H54 (cell line): ENCODE measurements at places on chromosomes 3 and 15.
A peak's percentile ranks its signal among the peaks of the same experiment; 100 is the strongest.

- DNase-seq = no peak
Observed at GRCh38 chr15:90031231-90031791, 30.2 kb downstream of the ZNF710 start.

DNA sequence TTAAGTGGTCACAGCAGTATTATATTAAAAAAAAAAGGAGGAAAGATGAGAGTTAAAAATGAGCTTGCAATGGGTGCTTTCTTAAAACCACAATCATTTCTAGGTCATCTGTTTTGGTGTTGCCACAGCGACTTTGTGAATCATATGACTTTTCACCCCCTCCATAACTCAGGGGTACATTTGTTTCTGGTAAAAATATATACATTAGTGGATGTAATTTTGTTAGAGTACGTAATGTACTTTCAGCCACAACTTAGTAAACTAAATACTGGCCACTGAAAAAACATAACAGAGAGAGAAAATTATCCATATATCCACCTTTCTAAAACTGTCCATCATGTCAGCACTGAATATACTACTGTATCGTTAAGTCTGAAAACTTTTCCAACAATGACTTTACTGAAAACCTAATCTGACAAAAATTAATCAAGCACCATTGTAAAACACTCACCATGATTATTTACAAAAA, 3.4 kb downstream of the ANKRD28 start:
- DNase-seq = no peak

DNA sequence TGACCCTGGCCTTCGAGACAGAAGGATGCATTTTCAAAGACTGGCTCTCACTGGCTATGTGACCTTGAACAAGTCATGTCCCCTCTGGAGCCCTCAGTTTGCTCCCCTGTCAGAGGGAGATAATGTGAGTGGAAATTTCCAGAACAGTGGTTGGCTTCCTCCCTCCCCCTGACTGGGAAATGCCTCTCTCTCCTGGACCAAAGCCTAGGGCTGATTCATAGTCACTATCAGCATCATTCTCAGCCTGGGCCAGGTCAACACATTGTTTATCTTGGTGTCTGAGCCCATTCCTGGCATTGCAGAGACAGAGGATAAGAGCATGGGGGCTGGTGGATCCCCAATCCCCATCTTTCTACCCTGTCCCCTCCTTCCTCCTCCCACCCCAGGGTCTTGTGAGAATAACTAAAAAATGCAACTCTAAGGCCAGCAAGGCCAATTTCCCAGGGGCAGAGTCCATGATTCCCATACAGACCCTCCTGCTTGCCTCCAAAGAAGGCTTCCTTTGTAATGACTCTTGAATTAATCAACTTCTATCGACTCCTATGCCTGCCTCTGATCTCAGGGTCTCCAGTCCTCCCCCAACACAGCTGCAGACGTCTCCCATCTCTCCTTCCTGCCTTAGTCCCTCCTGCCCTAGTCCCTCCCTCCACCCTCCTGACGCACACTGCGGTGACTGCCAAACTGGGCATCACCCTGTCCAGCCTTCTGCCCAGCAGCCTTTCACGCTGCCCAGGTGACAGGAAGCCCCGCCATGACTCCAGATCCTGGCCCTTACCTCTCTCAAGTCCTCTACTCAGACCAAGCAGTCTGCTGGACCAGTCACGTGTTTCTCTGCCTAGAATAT, 35.4 kb upstream of the CORO2B start:
- DNase-seq = no peak

- no peak for DNase-seq
Observed at GRCh38 chr3:136862617-136863322, 762 bp downstream of the NCK1 start.

DNA sequence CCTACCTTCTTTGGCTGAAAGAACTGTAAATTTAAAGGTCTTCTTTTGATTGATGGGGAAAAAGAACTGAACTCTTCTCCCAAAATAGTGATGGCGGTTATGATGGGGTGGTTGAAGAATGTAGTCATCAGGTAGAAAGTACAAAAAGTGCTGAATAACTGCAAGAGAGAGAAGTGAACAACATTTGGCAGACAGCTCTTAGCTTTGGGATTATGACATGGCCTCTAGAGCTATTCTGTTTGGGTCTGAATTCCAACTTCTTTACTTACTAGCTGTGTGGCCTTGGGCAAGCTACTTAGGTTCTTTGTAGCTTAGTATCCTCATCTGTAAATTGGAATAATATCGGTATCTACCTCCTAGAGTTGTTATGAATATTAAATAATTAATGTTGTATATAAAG, 91.7 kb downstream of the SPRED1 start:
- no peak for DNase-seq

GRCh38 chr3:118548434-118548833, 486.2 kb downstream of the IGSF11 start:
- DNase-seq = no peak

GRCh38 chr3:136106101-136106500, 90.0 kb downstream of the MSL2 start:
- no peak for DNase-seq

GRCh38 chr3:129435367-129435766, 4.4 kb downstream of the MBD4 start:
- no peak for DNase-seq

DNA sequence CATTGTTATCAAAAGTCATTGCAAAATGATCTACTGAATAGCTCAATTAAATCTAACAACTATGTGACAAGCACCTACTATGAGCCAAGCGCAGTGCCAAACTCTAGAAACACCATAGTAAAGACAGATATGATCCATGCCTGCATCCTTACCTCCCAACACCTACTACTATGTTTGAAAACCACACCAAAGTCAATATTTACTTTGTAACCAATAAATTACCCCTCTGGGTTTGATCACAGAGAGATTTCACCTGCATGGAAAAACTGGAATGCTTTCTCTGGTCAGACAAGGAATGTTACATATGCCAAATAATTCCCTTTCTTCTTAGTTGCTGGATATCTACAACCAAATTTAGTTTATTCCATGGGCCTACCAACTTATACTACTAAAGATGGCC, 422.2 kb downstream of the FHIT start:
- DNase-seq = no peak

DNA sequence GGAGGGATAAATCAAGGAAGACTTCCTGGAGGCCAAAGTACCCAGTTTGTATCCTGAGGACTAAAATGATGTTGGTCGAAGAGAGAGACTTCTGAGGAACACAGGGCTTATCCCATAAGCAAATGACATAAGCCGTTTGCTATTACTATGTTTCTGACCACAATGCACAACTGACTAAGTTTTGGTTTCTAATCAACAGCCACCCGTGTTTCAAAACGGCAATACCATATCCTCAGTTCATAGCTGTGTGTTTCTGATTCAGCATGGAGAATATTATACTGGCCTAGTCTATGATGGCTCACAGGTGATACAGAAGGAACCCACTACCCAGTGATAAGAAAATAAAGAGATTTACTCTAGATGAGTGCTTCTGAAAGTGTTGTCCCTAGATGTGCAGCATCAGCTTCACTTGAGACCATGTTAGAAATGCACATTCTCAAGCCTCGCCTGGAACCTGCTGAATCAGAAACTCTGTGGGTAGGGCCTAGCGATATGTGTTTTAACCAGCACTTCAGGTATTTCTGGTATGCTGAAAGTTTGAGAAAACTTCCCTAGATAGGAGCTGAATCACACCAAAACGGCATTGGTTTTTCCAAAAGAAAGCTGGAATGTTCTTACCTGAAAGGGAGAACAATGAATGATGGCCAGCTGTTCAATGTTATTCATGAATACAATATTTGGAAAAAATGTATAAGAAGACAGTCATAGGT, 639.7 kb upstream of the NR2F2 start:
- DNase-seq = no peak

DNA sequence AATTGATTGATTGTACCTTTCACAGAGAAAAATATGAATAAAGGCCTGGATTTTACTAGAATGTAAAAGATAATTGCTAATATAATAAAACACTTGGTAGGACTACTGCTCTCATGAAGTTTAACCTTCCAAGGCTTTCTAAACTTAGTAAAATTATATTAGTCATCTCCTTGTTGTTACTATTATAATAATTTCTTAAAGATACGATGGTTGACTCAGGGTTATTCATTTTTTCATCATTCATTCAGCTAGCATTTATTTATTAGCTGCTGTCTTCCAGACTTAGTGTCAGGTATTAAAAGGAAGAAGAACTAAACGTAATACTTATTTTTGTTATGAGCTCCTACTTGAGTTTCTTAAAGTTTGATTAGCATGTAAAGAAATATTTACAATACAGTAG, 771.6 kb upstream of the NR2F2 start:
- DNase-seq = no peak

- DNase-seq = no peak
Observed at GRCh38 chr15:62454567-62455172, 289.6 kb upstream of the C2CD4B start.

- no peak for DNase-seq
Observed at GRCh38 chr15:56866803-56867202, 51.6 kb upstream of the TCF12 start.

GRCh38 chr3:127369356-127369935, 81.6 kb upstream of the PRR20G start:
- DNase-seq = no peak

DNA sequence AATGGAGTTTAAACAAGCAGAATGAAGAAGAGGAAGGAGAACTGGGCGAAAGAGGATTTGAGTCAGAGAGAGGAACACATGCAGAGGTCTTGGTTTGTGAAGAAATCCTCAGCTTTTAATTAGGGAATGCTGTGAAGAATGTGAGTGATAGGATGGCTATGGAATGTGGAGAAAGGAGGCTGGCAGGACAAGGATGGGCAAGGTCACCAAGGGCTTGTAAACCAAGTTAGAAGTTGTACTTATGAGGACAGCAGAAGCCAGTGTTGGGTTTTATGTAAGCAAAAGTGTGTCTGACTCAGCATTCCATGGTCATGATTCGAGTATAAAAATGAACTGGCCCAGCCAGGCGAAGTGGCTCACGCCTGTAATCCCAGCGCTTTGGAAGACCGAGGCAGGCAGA, 60.0 kb upstream of the IL12A start:
- DNase-seq = peak; percentile 59

GRCh38 chr3:43388175-43388574, 101.8 kb downstream of the SNRK start:
- DNase-seq = no peak

DNA sequence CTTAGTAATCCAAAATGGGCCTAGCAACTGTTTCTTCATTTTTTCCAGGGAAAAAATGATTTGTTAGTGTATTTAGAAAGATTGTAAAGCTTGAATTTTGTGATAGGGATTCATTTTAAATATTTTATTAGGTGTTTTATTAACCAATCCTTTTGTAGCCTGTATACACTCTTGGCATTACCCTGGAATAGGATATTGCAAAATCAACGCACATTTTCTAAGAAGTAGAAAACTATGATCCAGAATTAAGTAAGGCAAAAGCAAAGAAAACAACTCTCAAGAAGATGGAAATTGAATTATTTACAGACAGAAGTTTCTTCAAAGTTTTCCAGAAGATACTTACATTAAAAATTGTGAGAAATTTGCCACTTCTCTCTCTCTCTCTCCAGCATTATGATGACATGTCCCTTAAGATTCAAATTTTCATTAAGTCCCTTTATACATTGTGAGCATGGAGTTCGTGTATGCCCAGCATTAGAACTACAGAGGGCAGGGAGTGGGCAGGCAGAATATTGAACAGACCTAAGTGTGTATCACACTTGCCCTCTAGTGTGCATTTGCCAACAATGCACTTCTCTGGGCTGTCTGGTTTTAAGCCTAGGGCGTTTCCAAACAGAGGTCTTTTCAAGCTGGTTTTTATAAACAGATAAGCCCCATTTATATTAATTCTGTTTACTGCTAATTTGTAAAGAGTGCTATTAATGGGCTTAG, 28.5 kb upstream of the CMSS1 start:
- DNase-seq = peak; percentile 12

GRCh38 chr3:131541288-131541687, 38.5 kb upstream of the MRPL3 start:
- DNase-seq = no peak

- no peak for DNase-seq
Observed at GRCh38 chr3:124174476-124174875, 182.6 kb upstream of the ROPN1 start.

GRCh38 chr3:70813311-70813710, 500.9 kb upstream of the MDFIC2 start:
- no peak for DNase-seq

- DNase-seq = no peak
Observed at GRCh38 chr15:60444289-60444912, 34.5 kb downstream of the ICE2 start.

- no peak for DNase-seq
Observed at GRCh38 chr15:40388941-40389823, 6.7 kb downstream of the KNSTRN start.

- no peak for DNase-seq
Observed at GRCh38 chr3:58557491-58557890, 19.7 kb downstream of the FAM107A start.

- peak; percentile 15 for DNase-seq
Observed at GRCh38 chr3:87082796-87083440, 92.0 kb upstream of the VGLL3 start.

DNA sequence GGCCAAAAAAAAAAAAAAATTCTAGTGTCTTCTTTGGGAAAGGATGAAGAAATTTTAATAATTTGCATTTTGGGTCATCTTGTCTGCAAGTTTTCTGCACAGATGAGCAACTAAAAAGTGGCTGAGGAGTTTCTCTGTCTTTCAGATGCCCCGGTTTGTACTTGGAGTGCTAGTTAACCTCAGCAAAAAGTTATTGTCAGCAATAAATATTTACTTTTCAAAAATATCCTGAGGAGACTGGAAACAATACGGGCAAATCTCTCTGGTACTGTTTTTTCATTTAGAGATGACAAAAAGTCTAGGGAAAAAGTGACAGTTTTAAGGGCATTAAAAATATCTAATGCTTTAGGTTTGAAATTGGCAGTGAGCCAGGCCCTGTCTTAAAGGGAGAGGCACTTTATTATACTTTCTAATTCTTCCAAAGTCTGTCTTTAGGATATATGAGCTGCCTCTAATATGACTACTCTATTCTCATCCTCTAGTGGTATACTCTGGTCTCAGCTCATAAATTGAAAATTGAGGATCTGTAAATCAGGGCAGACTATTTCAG, 436.0 kb upstream of the NR2F2 start:
- no peak for DNase-seq

GRCh38 chr3:172530566-172530965, 7.3 kb upstream of the TNFSF10 start:
- no peak for DNase-seq

DNA sequence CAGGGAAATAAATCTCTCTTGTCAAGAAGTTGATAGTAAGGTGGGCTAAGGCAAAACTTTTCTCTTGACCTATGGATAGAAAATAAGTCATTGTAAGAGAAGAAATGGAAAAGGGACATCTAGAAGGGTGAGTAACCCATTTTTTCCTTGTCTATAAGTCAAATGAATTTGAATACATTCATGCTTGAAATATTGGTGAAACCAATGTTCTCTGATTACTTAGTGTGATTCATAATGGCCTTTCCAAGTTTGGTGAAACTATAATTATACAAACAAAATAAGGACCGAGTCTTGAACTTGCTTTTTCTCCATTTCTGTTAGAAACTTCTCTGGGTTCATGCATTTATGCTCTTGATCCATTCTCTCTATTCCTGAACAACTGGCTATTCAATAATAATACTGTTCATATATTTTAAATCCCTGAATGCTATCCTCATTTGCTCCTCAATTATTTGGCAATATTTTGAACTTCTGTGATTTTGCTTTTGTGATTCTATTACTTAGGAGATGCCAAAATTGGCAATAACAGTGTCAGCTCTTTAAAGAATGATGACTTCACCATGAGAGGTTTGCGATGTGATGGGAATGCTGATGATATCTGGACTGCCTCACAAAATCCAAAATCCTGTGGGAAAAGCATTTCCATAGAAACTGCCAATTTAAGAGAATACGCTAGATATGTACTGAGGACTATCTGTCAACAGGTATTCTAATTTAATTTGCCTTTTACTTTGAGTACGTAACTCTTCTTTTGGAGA, 12.3 kb downstream of the P2RY12 start:
- no peak for DNase-seq
